Naive B cell (primary cell): ENCODE measurements at places on chromosomes 6 and 20.
A peak's percentile ranks its signal among the peaks of the same experiment; 100 is the strongest.

DNA sequence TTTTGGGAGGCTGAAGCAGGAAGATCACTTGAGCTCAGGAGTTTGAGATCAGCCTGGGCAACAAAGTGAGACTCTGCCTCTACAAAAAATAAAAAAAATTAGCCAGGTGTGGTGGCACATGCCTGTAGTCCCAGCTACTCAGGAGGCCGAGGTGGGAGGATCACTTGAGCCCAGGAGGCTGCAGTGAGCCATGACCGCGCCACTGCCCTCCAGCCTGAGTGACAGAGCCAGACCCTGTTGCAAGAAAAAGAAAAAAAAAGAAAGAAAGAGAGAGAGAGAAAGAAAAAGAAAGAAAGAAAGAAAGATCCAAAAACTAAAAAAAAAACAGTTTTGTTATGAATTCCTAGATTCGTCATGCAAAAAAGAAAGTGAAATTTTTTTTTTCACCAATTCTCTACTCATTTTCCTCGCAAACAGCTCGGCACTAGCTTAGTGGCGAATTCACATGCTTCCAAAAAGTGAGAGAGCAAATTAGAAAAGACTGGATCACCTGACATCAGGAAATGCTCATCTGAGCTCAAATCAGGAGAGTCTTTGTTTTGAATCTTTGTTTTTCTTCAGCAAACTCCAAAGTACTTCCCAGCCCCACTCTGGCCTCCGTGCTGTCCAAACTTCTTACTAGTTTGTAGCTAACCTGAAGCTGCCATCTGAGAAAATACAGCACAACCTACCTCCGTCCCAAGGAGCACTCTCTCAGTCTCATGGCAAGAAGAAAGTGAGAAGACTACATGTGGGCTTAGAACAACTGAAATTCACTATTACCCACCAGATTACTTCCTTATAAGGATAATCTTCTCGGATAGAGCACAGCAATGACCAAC is 27.0 kb downstream of the IPCEF1 start:
- DNase-seq: no peak

- DNase-seq: no peak
Measured at GRCh38 chr20:50744143-50744792, 12.9 kb downstream of the PARD6B start.

GRCh38 chr20:16286601-16287000 is 286.6 kb downstream of the KIF16B start:
- no peak for DNase-seq

- no peak for DNase-seq
Measured at GRCh38 chr20:11047559-11047958, 373.8 kb upstream of the JAG1 start.

DNA sequence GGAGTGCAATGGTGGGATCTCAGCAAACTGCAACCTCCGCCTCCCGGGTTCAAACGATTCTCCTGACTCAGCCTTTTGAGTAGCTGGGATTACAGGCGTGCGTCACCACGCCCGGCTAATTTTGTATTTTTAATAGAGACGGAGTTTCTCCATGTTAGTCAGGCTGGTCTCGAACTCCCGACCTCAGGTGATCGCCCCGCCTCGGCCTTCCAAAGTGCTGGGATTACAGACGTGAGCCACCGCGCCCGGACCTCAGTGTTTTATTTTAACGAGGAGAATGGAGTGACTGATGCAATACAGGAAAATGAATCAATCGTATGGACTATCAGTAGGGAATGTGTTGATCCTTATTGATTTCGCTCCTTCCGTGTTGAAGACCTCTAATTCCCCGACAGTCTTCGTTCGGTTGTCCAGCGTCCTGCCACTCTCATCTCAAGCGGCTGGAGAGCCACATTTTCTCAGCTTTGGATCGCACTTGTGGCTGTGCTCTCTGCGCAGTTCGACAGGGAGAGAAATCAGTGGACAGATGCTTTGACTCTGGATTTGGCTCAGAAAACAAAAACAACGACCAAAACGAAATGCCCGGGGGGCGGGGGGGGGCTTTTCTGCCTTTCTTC is 166.2 kb downstream of the TRIM27 start:
- DNase-seq: no peak

DNA sequence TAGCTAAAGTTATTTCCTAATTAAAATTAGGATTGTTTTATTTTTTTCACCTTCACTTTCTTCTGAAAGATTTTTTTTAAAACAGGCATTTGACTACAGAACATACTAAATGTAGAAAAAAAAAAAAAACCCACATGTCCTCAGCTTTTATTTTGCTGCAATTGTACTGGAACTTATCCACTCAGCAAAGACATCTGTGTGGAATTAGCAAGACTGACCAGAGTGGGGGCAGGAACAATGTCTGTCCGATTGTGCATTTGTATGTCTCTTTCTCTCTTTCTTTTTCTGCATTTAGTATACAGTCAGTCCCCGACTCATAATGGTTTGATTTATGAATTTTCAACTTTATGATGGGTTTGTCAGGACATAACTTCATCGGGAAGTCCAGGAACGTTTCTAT is 77.3 kb downstream of the CHD6 start:
- DNase-seq: no peak

- no peak for DNase-seq
Measured at GRCh38 chr20:43969028-43969447, 54.4 kb downstream of the TOX2 start.

DNA sequence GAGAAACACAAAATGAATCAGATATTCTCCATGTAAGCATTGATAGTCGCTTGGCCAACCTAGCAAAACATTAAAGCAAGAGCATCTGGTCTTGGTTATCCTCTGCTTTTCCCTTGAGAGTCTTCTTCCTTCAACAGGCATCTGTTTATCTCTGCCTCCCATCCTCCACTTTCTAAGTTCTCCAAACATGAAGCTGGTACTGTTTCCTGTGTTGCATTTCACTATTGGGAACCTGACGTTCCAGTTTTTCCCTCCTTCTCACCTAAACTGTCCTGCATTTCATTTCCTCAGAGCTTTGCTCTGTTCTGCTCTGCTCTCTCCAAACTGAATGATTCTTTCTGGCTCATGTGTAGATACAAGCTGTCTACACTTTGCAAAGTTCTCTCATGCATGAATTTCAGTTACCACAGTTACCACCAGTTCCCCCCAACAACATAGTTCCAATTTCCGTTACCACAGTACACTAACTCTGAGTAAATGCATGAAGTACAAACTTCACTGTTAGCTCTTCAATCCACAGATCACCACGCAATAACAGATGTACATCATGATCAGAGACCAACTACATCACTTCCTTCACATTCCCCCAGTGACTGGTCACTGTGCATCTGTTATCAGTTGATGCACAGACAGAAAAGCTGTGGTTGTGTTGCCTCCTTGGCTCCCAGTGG is 86.7 kb upstream of the F13A1 start:
- peak; percentile 87 for DNase-seq

DNA sequence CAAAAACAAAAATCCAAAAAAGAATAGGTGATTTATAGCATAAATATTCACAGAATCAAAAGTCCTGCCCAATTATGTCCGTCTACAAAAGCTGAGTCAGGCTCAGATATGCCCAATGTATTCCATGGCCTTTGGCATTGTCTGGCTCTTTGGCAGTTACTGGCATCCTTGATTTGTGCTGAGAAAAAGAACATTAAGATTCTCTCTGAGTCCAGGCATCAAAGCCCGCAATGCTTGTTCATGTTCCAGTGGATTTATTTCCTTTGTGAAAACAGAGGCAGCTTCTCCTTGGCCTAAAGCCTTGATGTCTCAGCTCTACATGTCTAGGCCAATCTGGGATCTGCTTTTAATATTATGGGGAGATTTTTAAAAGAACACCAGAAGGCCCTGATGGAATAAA is 76.1 kb upstream of the SLC4A11 start:
- DNase-seq: no peak

DNA sequence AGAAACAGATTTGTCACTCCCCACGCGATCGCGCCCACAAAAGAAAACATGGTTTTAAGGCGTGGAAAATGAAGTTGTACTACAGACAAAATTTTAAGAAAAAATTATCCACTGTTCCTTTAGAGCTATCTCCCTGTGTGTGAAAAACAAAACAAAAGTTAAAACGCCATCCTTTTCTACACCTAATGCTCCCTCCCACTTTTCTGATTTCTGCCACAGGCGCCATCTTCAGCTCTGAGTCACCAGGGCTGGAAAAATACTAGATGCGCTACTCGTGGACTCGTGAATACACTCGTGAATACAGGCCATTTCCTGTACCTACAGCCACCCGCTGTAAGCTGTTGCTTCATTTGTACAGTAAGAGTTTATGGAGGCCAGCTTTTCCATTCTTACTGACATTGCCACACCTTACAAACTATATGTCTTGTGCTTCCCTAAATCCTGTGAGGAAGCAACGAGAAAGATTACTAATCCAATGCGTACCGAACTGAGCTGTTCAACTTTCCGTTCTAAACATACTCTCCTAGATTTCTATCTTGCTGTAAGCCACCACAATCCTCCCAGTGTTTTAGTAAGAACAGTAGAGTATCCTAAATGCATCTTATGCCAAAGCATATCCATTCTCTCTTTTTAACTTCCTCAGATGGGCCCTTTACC is 773 bp upstream of the AHI1 start:
- DNase-seq: peak; percentile 56

- DNase-seq: no peak
Measured at GRCh38 chr6:160141001-160141726, 19.5 kb downstream of the SLC22A1 start.

GRCh38 chr6:14547284-14547998 is 429.9 kb downstream of the CD83 start:
- DNase-seq: no peak

DNA sequence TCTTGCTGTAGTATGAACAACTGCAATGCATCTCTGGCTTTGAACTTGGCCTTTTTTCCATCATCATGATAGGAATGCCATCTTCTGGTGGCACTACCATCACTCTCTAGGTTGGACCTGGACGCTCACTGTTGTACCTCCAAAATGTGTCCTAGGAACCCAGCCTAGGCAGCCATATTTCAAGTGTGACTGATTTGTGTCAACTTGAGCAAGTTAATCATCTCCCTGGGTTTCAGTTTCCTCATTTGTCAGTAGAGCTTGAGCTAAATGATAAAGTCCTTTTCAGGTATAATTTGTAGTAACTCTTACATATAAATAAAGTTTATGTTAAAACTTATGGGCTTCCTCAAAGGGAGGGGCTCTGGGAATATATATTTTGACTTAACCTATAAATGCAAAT is 241.7 kb upstream of the CEP162 start:
- no peak for DNase-seq

GRCh38 chr20:11521476-11522365 is 396.0 kb upstream of the BTBD3 start:
- DNase-seq: no peak

DNA sequence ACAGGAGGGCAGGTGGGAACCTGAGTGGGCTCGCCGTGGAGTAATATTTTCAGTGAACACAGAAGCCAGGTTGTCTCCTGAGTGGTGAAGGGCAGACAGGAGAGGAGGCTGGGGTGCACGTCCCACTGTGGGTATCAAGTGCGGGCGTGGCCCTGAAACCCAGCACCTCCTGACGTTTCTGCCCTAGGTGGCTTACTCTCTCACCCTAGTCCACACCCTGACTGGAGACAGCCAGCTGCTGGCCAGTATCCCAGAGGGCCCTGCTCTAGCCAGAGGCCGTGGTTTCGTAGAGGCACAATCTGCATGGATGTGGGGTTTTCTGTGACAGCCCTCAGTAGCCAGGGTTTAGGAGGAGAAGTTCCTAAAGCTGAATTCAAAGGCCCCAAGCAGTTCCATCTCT is 86.7 kb downstream of the TRERF1 start:
- DNase-seq: no peak

DNA sequence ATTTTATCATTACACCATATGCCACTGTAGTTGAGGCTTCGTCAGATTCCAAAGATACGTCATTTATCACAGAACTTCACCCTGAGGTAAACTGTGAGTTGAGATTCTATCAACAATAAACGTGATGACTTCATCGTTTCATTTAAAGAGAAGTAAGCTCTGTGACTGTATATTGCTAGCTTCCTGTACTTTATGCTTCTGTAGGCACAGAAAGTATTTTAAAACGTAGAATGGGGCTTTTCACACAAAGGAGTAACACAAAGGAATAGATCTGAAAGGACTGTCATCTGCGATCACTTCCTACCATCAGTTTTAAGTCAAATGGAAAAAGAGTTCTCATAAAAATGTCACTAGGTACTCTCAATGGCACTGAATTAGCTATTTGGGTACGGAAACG is 234.4 kb upstream of the MCHR2 start:
- DNase-seq: no peak

GRCh38 chr20:45835329-45835765 is 1.7 kb downstream of the SNX21 start:
- no peak for DNase-seq

GRCh38 chr6:106103728-106104109 is 17.6 kb downstream of the PRDM1 start:
- DNase-seq: peak; percentile 45

DNA sequence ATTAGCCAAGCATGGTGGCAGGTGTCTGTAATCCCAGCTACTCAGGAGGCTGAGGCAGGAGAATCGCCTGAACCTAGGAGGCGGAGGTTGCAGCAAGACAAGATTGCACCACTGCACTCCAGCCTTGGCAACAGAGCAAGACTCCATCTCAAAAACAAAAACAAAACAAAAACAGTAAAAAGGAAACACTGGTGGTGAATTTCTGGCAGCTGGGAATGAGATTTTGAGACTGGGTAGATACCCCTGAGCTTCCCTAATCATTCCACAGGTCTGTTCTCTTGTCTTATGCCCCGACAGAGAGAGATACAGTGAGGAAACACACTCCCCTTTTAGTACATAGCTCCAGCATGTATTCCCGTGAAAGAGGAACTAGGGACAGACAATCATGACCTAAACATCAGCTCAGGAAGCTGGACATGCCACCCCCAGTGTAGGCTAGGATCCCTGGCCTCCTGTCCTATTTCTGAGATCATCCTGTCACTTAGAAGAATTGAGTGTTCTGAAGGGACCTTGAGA is 9.6 kb downstream of the MAN1A1 start:
- DNase-seq: no peak

DNA sequence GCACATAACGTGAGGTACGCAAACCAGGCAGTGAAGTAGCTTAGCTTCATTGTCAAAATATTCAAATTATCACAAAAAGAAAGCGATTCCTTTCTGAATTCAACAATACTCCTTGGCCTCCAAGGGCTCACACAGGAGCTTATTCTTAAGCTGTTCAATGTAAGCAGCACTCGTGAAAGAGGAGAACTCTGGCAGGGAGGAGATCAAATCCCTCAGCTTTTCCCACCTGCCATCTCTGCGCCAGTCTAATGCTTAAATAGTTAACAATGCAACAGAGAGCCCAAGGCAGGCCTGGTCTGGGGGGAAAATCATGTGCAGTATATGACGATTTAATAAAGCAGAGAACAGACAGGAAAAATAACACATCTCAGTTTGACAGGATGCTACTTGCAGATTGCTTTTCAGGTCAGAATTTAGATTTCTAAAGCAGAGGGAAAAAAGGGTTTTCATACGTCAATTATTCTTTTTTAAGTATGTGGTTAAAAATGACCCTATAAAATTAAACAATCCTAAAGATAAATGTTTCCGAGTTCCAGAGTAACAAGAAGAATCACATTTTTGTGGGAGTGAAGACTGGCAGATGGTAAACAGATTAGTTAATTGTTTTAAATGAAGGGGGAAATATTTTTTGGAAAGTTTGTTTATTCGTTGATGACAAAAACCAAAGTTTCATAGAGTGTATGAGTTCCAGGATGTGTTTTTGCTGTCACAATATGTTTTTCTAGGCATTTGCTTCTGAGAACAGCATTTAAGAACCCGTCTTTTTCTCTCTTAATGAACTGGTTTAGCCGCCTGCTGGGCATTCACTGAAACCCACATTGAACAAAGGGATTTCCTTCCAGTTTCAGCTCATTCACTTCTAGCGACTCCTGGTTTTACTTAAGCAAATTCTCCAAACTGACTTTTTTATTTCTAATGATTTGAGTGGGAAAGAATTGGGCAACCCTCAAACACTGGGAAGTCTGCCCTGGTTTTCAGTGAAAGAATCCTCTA is 45.9 kb downstream of the PLAGL1 start:
- DNase-seq: no peak

- no peak for DNase-seq
Measured at GRCh38 chr20:48697845-48698491, 129.8 kb downstream of the PREX1 start.
